ENCODE measurements at places on chromosomes 16 and 17. TPM values are rescaled to one million over a fixed set of nuclear protein-coding genes. Genes with fewer than 3 reads are reported as not detected.

GRCh38 chr16:73997971-73998370, 298.6 kb upstream of the PSMD7 start:
- H3K4me3 ChIP-seq, result no peak overlapping the region
- H3K36me3 ChIP-seq, result no peaks in the 10 kb centered on the region
- no peak for DNase-seq
- no peaks in the 10 kb centered on the region for H3K4me1 ChIP-seq
- no peaks in the 10 kb centered on the region for H3K27me3 ChIP-seq
- no peak overlapping the region for H3K27ac ChIP-seq

DNA sequence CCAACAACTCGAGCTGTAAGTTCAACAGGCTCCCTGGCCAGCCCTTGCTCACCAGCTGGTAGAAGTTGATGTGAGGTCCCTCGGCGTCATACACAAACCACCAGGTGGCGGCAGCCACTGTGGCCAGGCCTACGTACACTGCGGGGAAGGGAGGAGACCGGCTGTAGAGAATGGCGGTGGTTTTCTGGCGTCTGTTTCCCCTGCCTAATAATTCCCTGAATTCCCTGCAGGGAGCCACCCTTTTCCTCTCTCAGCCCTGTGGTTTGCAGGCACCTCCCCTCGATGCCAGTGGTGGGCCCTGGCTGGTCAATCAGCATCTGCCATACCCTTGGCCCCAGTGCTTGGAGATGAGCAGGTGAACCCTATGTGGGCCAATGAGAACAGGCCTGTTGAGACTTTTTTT, 18.9 kb upstream of the P2RX1 start:
- no peaks in the 10 kb centered on the region for H3K27me3 ChIP-seq

DNA sequence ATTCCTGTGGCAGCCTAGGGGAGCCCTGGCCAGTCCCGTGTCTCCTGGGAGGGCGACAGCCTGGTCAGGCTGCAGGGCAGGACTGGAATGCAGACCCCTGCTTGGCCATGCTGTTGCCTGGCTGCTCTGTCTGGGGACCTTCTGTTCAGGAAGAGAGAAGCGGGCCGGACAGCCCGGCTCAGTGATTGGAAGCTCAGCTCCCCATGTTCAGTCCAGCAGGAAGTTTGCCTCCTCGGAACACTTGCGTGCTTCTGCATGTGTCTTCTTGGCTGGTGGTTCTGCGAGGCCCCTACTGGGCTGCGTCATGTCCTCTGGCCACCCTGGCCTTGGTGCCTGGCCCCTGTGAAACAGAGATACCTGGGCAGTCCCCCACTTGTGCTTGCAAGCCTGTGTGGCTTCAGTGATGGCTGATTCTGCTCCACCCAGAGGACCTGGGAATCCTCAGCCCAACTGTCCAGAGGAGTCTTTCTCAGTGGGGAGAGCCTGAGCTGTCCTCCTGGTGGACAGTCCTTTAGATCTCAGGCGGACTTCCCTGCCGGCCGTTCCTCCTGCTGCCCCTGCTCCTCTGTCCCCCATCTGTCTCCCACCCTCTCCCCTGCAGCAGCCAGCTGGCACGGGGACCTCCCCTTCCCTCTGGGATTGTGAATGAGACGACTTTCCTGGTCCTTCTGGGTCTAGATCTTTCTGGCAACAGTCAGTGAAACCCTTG, 279.5 kb downstream of the SEC14L1 start:
- peak overlapping the region; percentile 85 for H3K27ac ChIP-seq
- H3K36me3 ChIP-seq, result peaks cover 12% of the 10 kb centered on the region

DNA sequence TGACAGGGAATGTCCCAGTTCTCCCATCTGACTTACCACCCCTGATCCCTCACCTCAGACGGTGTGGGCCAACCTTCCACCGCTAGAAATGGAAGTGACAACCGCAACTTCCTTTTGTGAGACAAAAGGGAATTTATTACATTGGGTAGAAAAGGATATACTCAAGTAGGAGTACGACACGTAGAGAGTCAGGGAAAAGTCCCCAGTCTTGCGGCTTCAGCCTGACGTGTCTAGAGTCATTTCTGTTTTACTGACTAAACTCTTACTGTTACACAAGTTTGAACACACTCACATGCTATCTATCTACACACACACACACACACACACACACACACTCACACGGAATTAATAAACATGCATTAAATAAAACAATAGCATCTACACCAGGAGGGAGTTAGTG, 178.9 kb downstream of the COPRS start:
- peaks cover 8% of the 10 kb centered on the region for H3K4me1 ChIP-seq
- H3K36me3 ChIP-seq, result no peaks in the 10 kb centered on the region
- H3K4me3 ChIP-seq, result no peak overlapping the region
- DNase-seq, result peak; percentile 78

DNA sequence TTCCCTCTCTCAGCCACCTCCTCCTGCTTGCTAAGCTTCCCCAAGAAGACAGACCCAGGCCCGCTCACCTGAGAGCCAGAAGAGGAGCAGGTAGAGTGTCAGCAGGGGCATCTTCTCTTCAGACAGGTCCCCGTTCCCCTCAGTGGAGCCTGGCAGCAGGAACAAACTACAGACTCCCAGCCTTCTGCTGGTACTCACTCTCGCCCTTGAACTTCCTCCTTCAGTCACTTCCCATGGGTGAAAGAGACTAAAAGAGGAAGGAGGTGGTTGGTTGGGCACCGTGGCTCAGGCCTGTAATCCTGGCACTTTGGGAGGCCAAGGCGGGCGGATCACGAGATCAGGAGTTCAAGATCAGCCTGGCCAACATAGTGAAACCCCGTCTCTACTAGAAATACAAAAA, at the start of gene CD300LF:
TSS of gene CD300LF (minus strand) at position 168 of the 400 bp plus-strand sequence. CDS start at position 111, 57 bp downstream.
- DNase-seq, result no peak
- peaks cover 39% of the 10 kb centered on the region for H3K27me3 ChIP-seq
- no peaks in the 10 kb centered on the region for H3K36me3 ChIP-seq
- no peak within 1 kb of the TSS for H3K27ac ChIP-seq
- no peak within 1 kb of the TSS for H3K4me3 ChIP-seq
- H3K4me1 ChIP-seq, result peaks cover 6% of the 10 kb centered on the region

The ERN2 gene
- total RNA-seq, result not detected

GRCh38 chr17:82598256-82599119, 49.8 kb downstream of the WDR45B start:
- H3K27ac ChIP-seq, result no peak overlapping the region
- no peak overlapping the region for H3K4me3 ChIP-seq
- no peak for DNase-seq
- H3K36me3 ChIP-seq, result peaks cover 43% of the 10 kb centered on the region

- peaks cover 39% of the 10 kb centered on the region for H3K4me1 ChIP-seq
- no peak overlapping the region for H3K4me3 ChIP-seq
- H3K36me3 ChIP-seq, result peaks cover 15% of the 10 kb centered on the region
- H3K27ac ChIP-seq, result no peak overlapping the region
Observed at GRCh38 chr17:57481910-57482391, 225.6 kb downstream of the MSI2 start.

DNA sequence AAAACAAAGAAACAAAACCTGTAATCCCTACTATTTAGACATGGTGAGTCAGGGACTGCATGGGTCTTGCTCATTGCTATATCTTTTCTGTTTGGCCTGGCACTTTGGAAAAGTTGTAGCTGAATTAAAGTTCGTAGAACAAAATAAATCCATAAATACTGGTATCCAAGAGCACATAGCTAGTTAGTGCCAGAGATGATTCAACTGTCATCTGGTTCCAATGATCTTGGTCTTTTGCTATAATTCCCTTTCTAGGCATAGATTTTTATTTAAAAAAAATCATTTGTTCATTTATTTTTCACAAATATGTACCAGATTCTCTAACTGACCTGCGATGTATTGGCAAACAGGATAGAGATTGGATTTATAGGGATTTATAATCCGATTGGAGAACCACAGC, 1436.1 kb upstream of the GOT2 start:
- no peak overlapping the region for H3K27ac ChIP-seq
- no peak for DNase-seq
- H3K4me1 ChIP-seq, result no peaks in the 10 kb centered on the region
- no peak overlapping the region for H3K4me3 ChIP-seq
- no peaks in the 10 kb centered on the region for H3K27me3 ChIP-seq
- no peaks in the 10 kb centered on the region for H3K36me3 ChIP-seq

DNA sequence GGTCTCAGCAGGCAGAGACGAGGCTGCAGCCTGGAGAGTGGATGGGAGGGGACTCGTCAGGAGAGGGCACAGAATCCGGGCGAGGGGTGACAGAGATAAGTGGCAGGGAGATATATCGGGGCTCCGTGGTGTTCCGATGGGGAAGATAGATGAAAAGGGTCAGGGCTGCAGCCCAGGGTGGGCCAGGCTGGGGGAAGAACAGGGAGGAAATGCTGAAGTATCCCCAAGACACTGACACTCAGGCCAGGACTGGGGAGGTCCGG, 2.1 kb downstream of the LGALS3BP start:
- peaks cover 11% of the 10 kb centered on the region for H3K4me1 ChIP-seq
- no peaks in the 10 kb centered on the region for H3K27me3 ChIP-seq
- DNase-seq, result no peak
- peak overlapping the region; percentile 82 for H3K4me3 ChIP-seq
- H3K36me3 ChIP-seq, result peaks cover 12% of the 10 kb centered on the region

The MON1B gene
- total RNA-seq, result 65.7 TPM

The HOXB13 gene
- not detected for total RNA-seq

DNA sequence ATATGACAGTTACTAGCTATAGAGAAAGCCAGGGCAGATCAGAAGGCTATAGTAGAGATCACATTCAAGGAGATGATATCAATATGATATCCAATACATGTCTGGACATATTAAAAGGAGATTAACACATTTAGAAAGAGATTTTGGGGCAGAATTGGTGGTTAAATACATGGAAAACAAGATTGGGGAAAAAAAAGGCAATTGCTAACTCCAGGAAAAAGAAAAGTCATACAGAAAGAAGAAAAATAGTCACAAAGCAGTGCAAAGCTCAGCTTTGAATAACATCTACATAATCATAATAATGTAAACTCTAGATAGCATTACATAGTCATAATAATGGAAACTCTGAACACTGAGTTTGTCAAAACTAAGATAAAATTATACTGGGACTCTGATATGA, 40.6 kb downstream of the MYH11 start:
- H3K27ac ChIP-seq, result no peak overlapping the region
- H3K4me1 ChIP-seq, result no peaks in the 10 kb centered on the region
- no peak overlapping the region for H3K4me3 ChIP-seq
- H3K36me3 ChIP-seq, result peaks cover 3% of the 10 kb centered on the region
- no peak for DNase-seq

GRCh38 chr17:18859256-18859655, 1.3 kb downstream of the PRPSAP2 start:
- H3K27me3 ChIP-seq, result no peaks in the 10 kb centered on the region
- H3K27ac ChIP-seq, result peak overlapping the region; percentile 62
- peaks cover 6% of the 10 kb centered on the region for H3K36me3 ChIP-seq
- H3K4me1 ChIP-seq, result peaks cover 48% of the 10 kb centered on the region

DNA sequence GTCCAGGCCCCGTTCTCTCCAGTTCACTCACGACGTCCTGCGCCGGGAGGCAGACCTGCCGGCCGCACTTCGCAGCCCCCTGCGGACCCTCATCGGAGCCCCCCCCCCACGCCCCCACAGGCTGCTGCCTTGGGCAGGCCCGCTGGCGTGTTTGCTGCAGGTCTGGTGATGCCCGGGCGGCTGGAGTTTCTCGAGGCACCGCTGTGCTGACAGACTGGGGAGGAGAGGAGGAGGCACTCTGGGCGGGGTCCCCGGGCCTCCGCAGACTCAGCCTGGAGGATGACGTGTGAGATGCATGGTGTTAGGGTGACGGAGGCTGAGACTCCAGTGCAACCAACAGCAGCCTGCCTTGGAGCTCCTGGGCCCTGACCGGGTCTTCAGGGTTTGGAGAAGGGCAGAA, 24.1 kb downstream of the BAIAP2 start:
- no peak overlapping the region for H3K4me3 ChIP-seq
- no peak for DNase-seq

GRCh38 chr16:83579436-83579835, 228.3 kb upstream of the HSBP1 start:
- no peaks in the 10 kb centered on the region for H3K4me1 ChIP-seq
- H3K36me3 ChIP-seq, result no peaks in the 10 kb centered on the region
- H3K27me3 ChIP-seq, result no peaks in the 10 kb centered on the region
- no peak overlapping the region for H3K4me3 ChIP-seq
- H3K27ac ChIP-seq, result no peak overlapping the region
- no peak for DNase-seq

DNA sequence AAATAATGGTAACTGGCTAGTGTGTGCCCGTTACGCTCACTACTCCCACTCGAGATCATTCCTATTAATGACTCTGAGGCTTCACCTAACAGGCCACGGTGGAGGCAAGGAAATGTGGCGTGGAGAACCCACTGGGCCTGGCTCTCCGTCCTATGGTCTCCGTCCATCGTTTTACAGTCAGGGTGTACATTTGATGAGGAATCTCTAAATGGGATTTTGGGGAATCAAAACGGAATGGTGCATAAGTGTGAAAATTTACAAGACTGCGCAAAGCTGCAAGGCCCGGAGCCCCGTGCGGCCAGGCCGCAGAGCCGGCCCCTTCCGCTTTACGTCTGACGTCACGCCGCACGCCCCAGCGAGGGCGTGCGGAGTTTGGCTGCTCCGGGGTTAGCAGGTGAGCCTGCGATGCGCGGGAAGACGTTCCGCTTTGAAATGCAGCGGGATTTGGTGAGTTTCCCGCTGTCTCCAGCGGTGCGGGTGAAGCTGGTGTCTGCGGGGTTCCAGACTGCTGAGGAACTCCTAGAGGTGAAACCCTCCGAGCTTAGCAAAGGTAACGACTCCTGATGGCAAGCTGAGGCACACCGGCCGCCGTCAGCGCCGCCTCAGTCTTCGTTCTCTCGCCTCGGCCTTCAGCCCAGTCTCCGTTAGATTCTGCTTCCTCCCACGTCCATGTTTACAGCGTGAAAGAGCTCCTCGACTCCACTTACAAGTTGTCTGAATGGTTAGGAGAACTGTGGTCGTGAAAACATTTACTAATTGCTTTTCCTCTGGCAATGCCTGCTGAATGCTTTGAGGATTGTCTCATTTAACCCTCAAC, at the start of gene RAD51C:
TSS of gene RAD51C (plus strand) at position 364 of the 817 bp plus-strand sequence. CDS start at position 406, 42 bp downstream.
- peaks cover 26% of the 10 kb centered on the region for H3K36me3 ChIP-seq
- peak within 1 kb of the TSS; percentile 95 for H3K4me3 ChIP-seq
- H3K27ac ChIP-seq, result peak within 1 kb of the TSS; percentile 96

The PNMT gene
- total RNA-seq, result not detected

The FOXJ1 gene
- total RNA-seq, result 0.07 TPM

GRCh38 chr17:45967378-45967777, 31.7 kb upstream of the STH start:
- no peak overlapping the region for H3K27ac ChIP-seq
- peaks cover 15% of the 10 kb centered on the region for H3K27me3 ChIP-seq
- no peaks in the 10 kb centered on the region for H3K36me3 ChIP-seq
- DNase-seq, result no peak
- no peaks in the 10 kb centered on the region for H3K4me1 ChIP-seq

The ABCA8 gene
- not detected for total RNA-seq

DNA sequence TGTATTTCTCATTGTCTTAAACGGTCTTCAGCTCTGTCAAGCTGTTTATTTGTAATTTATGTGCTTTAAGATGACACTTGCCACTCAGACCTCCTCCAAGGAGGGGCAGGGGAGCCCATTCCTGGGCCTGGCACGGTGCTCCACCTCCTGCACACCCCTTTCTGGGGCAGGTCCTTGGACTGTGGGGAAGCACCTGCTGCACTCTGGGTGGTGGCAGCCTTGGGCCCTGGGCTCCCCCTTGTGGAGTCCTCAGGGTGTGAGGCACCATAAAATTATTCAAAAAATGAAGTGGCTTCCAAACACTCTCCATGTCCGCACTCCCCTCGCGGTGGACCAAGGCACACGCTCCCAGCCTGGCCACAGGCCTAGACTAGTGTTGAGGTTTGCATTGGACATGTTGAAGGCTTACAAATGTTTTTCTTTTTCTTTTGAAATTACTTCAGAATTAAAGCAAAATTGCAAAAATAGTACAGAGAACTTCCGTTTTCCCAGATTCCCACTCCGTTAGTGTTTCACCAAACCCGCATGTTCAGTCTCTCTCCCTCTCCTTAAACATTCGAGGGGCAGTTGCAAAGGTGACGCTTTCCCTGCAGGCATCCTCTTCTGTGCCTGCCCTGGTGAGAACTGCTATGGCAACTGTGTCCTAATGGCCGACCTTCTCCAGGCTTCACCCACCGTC, 32.4 kb downstream of the FOXK2 start:
- peaks cover 30% of the 10 kb centered on the region for H3K4me1 ChIP-seq
- no peaks in the 10 kb centered on the region for H3K27me3 ChIP-seq
- peaks cover 1% of the 10 kb centered on the region for H3K36me3 ChIP-seq

All from activated CD4-positive, alpha-beta T cell treated with anti-CD3 and anti-CD28 coated beads, Interleukin-2, amount 10 ng/mL, durations not matched to agents 24 days and 14 days (primary cell).